MCF 10A (cell line): ENCODE measurements at places on chromosomes 5 and 9.

DNA sequence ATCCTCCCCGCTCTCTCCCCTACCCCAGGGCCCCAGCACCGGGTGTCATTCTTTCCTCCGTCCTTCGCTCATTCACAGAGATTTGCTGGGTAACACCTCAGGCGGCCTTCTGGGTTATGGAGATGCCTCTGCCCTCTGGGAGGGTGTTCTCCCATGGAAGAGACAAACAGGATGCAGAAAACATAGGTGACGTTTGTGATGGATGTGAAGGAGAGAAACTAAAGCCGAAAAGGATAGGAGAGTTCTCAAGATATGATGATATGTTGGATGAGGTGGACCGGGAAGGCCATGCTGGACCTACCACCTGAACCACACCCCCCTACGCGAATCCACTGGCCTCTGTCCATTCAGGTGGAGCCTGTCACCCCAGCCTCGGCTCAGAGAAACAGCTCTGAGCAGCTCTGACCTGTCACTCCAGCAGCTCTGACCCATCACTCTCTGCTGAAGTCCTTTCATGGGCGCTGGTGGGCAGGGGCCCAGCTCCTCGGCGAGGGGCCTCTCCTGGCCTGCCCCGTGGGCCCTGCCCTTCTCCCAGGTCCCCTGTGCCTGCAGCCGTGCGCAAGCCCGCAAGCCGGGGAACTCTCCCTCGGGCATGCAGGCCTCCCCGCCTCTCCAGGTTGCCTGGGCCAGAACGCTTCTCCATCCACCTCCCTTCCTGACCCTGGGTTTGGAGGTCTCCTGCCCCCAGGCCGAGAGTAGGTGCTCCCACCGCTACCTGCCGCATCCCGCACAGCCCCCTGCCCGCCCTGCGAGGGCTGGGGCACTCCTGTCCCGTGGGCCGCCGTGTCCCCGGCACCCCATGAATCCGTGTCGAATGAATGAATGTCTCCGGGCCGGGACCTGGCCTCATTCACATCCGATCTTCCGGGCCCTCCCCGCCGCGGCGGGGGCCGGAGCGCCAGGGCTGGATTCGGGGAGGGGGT lies 717 bp upstream of the NCS1 start:
- no peak for DNase-seq

DNA sequence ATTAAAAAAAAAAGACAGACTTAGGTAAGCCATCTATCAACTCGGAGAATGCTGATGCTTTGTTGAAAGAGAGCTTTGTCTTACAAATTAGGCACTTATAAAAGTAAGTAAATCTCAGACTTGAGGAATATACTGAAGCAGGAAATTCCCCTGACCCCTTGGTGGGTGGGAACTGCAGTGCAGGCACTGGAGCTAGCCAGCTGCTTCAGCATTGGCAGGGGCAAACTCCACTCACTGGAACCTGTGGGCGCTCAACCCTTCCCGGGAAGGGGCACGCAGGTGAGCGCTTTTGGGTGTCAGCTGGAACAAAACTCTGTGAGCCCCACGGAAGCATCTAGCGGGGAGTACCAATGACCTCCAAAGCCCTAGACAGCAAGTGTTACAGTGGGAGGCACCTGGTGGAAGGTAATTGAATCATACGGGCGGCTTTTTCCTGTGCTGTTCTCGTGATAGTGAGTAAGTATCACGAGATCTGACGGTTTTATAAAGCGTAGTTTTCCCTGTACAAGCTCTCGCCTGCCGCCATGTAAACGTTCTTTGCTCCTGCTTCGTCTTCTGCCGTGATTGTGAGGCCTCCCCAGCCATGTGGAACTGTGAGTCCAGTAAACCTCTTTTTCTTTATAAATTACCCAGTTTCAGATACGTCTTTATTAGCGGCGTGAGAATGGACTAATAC lies 628.0 kb upstream of the CDH18 start:
- no peak for DNase-seq

GRCh38 chr9:70893580-70894122 lies 227.8 kb downstream of the TRPM3 start:
- DNase-seq: no peak

GRCh38 chr5:74196233-74196632 lies 444.3 kb downstream of the ENC1 start:
- DNase-seq: no peak
